Stimulated activated CD4-positive, alpha-beta T cell treated with anti-CD3 and anti-CD28 coated beads, Interleukin-15, amount 100 ng/mL, for 1 hour (primary cell): ENCODE measurements at places on chromosomes 6 and 20.

- no peak for DNase-seq
Observed at GRCh38 chr6:90502866-90503407, 83.9 kb downstream of the MAP3K7 start.

GRCh38 chr6:161434350-161434749 lies 160.5 kb upstream of the AGPAT4 start:
- no peak for DNase-seq

DNA sequence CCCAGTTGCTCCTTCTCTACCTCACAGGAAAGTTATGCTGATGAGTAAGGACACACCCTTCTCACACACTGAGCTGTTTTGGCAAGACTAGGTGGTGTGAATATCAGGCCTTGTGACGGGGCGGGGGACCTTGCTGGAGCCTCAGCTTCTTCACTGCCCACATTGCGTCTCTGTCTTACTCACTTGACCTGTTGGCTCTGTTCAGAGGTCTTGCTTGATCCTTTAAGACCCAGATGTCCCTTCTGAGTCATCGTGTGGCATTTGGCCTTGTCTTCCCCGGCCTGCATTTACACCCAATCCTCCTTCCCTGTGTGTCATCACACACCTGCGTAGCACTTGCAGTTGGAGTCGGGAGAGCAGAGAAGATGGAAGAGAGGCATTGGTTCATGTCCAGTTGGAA lies 8.3 kb upstream of the PRND start:
- no peak for DNase-seq

- DNase-seq = no peak
Observed at GRCh38 chr6:81934936-81935335, 182.5 kb upstream of the TENT5A start.

DNA sequence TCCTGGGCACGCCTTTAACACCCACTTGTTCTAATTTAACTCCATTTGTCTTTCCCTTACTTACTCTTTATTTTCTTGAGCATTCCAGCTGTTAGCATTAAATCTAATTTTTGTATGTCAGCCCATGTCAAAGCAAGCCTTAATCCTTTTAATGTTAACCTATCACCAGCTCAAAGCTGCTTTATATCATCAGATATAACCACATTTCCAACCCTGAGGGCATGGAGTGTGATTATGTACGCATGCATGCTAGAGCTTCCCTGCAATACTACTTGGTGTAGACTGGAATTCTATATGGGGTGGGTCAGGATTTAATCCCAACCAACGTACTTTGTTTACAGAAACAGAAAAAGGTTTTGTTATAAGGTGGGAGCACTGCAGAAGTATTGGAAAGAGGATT lies 139.4 kb upstream of the HMGN3 start:
- DNase-seq = no peak

DNA sequence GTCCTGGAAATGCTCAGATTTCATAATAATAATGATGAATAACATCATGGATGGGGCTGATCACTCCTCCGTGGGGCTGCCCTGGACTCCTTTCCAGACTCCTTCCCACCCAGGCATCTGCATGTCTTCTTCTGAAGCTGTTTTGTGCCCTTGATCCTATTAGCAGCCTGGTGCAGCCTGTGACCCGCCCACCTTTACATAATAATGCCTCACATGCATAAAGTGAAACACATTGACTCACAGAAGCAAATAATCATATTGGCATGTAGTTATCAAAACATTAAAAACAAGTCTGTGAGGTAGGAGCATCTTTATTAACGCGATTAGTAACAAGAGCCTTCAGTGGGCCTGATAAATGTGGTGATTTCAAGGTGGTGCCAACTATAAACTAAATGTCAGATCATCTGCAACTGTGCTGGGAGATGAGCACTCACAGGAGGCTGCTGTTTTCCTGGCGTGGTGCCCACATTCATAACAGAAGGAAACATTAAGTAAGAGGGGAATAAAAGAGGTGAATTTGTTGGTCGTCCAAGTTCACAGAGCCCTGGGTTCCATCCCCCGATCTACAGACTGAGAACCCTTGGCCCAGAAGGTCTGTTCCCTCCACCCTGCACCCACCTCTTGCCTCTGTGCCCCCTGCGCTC lies 344.7 kb downstream of the CDH4 start:
- DNase-seq = no peak
